T-helper 17 cell (primary cell): ENCODE measurements at places on chromosomes 4 and X. TPM values are rescaled to one million over a fixed set of nuclear protein-coding genes. Genes with fewer than 3 reads are reported as not detected.

GRCh38 chr4:158176108-158176507, 3.3 kb upstream of the GASK1B start:
- no peak for DNase-seq

MAGEB2 gene
- not detected for total RNA-seq

RIPPLY1 gene
- total RNA-seq, result not detected

- DNase-seq, result no peak
Measured at GRCh38 chrX:33725535-33726210, 406.4 kb downstream of the FAM47A start.

DNA sequence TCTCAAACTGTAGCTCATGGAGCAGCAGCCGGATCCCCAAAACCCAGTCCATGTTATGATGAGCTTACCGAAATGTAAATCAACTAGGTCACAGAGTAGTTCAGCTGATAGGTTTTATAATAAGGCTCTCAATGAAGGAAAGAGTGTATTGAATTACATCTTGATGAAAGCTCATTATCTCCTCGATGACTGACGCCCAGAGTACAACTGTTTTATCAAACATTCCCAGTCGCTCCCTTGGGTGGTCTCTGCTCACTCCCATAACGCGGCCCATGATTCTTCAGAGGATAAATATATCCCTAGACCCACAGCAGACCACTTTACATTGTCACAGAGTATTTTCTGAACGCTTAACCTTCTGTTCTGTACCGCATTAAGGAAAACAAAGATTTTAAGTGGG, 452.3 kb upstream of the GALNT7 start:
- DNase-seq, result no peak

ARHGAP10 gene
- 14.6 TPM for total RNA-seq

DNA sequence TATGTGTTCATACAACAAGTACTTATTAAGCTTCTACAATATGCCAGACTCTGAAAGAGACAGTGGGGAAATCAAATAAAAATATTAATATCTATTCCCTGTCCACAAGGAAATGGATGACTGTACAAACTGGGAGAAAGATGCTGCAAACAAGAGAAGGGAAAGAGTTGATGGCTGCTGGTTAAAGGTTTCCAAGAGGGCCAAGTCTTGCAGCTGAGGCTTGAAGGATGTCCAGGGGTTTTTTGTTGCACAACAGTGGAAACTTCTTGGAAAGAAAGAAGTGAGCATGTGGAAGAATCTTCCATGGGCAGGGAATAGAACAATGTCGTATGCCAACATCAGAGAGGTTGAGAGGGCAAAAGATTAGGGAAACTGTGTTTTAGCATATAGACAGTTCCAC, 95.8 kb downstream of the MID1 start:
- no peak for DNase-seq

MND1 gene
- not detected for total RNA-seq

PABPC1L2B gene
- total RNA-seq, result not detected

DNA sequence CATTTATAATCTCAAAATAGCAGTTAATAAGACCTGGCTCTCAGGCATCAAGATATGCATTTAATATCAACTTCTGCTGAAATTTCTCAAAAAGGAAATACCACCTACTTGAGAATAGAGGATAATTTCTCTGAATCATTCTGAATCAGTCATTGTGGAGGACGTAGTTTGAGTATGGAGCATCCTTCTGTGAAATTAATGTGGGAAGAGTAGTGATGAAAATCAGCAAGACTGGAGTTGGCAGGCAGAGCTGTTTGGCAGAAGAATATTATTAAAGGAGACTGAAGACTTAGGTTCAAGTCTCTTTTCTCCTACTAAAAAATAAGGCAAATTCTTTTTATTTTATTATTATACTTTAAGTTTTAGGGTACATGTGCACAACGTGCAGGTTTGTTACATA, 325.6 kb upstream of the ATOH1 start:
- no peak for DNase-seq
